ENCODE measurements at places on chromosomes 5 and 9. TPM values are rescaled to one million over a fixed set of nuclear protein-coding genes. Genes with fewer than 3 reads are reported as not detected.
A peak's percentile ranks its signal among the peaks of the same experiment; 100 is the strongest.

Gene IFNA4
- total RNA-seq: not detected

DNA sequence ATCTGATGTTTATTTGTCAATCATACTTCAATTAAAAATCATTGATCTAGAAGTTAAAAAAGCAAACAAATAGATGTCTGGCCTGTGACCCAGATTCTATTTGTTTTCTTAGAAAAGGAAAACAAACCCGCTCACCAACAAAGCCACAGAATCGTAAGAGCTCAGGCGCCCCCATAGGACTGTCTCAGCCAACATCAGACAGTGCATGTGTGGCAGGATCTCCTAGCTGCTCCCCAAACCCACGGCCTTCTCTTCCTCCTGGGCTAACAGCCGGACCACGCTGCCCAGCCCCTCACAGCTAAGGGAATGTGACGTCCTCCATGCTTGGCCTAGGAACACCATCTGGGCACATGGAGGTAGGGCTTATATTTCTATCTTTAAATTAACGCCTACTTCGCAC, 19.4 kb downstream of the OR2Y1 start:
- peak; percentile 19 for DNase-seq

- no peak for DNase-seq
Observed at GRCh38 chr5:135228222-135228621, 170.8 kb downstream of the MACROH2A1 start.

DNA sequence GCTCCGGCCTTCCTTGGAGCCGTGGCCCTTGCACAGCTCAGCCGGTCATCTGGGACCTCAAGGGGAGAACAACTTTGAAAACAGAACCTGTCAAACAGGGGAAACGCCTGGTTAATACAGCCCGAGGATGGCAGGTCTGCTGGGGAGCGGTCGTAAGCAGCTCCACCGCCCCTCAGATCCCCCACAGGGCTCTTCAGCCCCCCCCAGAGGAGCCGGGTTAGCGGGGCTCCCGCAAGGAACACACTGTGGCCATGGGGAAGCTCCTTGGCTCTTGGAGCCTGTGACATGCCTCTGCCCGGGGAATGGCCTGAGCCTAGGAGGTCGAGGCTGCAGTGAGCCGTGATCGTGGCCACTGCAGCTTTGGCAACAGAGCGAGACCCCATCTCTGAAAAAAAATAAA, 6.8 kb downstream of the TMEM250 start:
- no peak for DNase-seq
